CD4-positive, alpha-beta T cell treated with Interleukin-1 beta for 1 hour (primary cell): ENCODE measurements at places on chromosomes 7 and 10.

- DNase-seq = no peak
Measured at GRCh38 chr7:100963874-100964273, 5.5 kb upstream of the MUC12 start.

DNA sequence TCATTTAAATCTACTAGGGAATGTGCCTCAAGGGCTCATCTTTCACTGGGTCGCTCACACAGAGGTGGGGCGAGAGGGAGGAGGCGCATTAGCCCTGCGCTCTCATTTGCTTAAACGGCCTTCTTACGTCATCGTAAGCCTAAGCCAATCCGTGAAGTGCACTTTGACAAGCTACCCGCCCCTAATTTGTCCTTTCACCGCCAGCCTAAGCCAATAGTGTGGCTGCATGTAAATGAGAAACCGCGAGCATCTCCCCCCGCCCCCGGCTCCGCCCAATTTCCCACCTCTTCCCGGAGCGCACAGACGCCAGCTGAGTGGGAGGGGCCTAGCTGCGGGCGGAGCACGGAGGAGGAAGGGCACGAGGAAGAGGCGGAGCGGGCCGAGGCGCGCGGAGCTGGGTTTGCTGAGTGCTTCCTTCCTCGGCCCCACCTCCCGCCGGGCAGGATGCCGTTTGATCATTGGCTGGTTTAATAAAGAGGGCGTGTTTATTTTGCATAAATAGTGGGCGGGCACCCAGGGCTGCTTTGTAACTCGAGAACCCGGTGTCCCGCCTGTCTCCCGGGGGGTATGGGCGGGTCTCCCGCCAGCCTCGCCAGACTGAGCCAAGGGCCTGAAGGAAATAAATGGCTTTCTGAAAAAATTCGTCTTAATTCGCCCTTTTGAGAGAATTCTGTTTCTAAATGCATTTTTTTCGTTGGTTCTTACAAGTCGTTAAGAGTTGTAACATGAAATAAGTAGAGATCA lies 289.6 kb upstream of the NFE2L3 start:
- peak; percentile 86 for DNase-seq

GRCh38 chr7:44858161-44858560 lies 10.3 kb upstream of the H2AZ2 start:
- DNase-seq = no peak

DNA sequence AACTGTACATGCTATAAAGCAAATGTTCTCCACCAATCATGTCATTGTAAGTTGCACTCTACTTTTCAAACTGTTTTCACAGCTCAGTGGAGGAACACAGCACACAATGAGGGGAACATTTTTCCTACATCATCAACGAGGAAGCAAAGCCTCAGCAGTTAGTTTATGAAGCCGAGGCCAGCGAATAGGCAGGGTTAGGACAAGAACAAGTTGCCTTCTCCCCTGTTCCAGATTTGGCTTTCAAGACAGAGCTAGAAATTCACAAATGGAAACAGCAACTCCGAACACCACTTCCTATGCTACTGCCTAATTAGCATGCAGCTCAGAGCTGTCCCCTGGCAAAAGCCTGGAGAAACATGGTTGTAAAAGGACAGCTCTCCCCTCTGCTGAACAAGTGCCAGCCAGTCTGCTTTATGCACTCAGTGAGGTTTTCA lies 19.8 kb downstream of the ITGB8 start:
- DNase-seq = no peak

DNA sequence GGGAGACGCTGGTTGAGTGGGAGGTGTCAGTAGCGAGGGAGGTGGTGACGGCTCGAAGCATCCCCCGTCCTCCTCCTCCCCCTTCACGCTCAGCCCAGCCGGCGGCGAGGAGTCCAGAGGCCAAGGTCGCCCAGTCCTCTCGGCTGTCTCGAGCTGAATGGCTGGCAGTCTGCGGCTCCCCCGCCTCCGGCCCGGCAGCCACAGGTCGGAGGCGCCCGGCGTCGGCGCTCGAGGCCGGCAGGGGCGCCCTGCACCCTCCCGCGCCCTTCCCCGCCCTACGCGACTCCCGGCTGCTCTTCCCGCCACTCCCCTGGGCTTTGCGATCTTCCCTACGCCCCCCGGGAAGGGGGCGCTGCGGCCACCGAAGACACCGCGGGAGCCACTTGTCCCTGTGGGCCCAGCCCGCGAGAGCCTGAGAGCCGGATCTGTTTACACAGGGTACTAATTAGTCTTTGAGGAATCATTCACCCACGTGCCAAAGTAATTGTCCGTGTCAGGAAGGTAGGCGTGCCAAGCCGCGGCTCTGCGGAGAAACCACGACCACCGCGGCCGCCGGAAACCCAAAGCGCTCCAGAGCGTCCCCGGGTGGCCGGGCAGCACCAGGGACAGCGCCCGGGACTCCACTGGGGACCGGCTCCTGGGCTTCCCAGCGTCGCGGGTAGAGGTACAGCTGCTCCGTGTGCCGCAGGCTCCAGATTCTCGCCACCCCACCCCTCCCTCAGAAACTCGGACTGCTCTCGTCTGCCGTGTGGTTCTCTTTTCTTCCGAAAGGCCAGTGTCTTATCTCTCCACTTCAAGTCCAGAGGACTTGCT lies at the start of gene NXPH1:
Gene NXPH1, plus strand, starts transcription at position 133 of the 813 bp plus-strand sequence.
- DNase-seq = no peak

DNA sequence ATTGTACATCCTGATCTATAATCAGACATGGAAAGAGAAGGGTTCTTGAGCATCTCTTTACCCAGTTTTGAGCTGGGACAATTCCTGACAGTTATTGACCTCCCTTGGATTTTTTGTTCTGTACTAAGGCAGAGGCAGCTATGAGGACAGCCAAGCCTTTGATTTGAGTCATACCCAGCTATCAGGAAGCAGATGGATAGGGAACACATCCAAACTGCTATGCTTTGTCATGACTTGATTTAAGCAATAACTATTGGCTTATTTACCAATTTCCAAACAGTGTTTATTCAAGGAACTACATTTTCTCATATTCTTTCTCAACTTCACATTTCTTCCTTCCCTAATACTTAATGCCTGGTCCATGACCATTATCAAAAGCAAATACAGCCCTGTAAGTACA lies 396.4 kb upstream of the STEAP1 start:
- no peak for DNase-seq

DNA sequence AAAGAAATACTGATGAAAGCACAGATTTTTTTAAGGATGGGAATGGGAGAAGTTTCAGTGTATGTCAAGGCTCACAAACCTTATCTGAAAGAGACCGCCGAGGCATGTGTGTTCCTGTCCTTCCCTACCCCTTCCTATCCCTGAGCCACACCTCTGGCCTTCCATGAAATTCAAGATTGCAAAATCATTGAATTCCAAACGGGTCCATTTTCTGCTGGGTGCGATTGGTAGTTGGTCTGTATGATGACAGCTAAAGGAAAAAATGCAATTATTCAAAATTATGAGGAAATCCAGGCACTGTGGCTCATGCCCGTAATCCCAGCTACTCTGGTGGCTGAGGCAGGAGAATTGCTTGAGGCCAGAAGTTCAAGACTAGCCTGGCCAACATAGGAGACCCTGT lies 170.1 kb downstream of the ARHGAP12 start:
- DNase-seq = no peak

DNA sequence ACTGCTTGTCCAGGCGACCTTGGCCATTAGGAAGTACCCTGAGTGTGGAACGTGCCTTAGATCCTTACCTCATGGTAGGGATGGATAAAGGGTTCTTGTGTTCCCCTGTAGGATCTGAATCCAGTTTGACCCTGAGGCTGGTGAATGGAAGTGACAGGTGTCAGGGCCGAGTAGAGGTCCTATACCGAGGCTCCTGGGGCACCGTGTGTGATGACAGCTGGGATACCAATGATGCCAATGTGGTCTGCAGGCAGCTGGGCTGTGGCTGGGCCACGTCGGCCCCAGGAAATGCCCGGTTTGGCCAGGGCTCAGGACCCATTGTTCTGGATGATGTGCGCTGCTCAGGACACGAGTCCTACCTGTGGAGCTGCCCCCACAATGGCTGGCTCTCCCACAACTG lies 31.6 kb downstream of the DMBT1 start:
- no peak for DNase-seq

DNA sequence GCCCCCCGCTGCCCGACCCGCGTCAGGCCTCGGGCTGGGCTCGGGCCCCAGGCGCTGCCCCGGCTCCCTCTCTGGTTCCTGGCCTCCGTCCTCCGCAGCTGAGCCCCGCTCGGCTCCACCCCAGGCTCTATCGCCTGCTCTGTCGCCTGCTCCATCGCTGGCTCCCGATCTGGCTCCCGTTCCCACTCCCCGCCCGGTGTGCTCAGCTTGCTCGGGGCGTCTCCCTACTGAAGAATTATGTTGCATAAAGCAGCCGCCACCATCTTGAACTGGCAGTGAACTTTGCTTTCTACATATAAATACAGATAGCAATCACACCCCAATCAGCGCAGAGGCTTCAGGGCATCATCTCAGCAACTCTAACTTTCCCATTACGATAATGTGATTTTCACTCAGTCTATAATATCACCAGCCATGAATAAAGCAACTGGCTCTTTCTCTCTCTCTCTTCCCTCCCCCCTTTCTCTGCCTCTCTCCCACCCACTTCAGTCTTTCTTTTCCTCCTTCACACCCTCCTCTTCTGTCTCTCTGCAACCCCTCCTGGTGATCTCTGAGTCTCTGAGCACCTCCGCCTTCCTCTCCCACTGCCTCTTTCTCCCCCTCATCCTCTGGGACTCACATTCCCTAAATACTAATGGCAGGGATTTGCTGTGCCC lies 43.3 kb upstream of the BTRC start:
- DNase-seq = no peak

GRCh38 chr7:125127304-125127703 lies 197.7 kb upstream of the POT1 start:
- DNase-seq = no peak

- peak; percentile 86 for DNase-seq
Measured at GRCh38 chr10:17023386-17024298, 106.0 kb downstream of the CUBN start.

DNA sequence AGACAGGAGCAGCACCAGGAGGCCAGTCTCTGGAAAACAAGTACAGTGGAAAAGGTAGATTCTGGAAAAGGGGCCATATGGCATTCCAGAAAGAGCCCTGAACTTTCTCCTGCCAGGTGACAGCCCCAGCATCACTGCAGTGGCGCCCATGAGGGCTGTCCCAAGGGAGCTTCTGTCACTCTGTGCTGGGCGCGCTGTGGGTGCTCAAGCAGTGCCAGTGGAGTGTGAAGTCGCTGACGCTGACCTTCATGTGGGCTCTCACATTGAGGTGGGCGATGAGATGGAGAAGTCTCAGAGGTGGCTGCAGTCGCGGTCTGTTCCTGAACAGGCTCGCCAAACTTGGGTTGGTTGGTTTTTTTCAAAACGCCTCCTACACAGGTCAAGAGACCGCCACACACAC lies 38.2 kb downstream of the FKBP6 start:
- no peak for DNase-seq

DNA sequence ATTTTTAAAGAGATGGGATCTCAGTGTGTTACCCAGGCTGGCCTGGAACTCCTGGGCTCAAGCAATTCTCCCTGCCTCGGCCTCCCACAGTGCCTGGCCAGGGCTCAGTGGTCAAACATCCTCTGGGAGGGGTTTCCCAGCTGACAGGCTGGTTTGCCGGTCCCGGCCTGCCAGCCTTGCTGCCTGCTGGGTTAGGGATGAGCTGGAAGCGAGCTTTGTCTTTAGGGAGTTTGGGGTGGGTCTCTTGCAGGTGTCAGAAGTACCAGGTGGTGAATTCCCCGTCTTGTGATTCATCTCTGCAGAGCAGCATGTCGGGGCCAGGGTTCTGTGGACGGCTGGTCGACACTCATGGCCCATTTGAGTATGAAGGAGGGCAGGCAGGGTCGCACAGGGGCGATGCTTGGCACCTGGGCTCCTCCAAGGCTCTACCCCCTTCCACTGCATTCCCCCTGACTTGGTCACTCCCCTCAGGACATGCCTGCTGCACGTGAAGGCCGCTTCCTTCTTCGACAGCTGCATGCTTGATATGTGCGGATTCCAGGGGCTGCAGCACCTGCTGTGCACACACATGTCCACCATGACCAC lies 30.3 kb downstream of the ZAN start:
- DNase-seq = no peak

DNA sequence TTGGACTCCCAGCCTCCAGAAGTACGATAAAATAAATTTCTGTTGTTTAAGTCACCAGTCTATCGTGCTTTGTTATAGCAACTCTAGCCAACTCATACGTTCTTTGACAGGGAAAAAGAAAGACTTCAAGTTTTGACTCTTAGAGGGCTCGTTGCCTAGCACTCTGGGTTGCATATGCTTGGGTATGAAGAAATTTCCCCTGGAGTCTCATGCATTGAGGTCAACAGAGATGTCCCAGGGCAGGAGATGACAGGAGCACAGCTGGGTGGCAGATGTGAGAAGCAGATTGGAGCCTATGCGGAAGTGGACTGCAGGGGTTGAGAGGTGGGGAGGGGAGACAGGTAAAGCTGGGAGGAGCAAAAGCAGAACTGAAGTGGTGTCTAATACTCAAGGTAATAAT lies 63.3 kb upstream of the JAZF1 start:
- no peak for DNase-seq

DNA sequence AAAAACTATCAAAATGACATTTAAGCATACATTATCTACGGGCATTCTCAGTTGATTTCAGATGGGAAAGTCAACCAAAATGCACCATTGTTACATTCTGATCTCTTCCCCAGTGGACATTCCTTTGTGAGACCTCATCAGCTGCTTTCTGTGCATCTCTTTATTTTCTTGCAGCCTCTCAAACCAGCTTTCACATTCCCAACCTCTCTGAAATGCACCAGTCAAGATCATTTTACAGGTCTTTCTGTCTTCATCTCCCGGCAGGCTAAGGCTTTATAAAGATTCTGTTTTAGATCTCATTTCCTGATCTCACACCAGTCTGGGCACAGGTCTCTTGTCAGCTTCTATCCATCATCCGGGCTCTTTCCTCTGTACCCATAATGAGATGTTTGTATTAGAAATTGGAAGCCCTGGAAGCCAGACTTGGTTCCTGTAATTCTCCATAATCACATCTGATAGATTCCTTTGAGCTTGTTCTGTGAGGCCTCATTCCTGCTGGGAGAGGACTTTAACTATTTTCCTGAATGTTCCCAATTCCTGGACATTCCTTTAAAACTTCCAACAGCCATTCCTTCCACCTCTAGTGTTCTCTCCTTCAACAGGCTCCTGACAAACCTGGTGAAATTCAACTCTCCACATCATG lies 44.3 kb upstream of the ARL4A start:
- DNase-seq = no peak

GRCh38 chr10:83897626-83898025 lies 241.7 kb upstream of the GHITM start:
- no peak for DNase-seq

DNA sequence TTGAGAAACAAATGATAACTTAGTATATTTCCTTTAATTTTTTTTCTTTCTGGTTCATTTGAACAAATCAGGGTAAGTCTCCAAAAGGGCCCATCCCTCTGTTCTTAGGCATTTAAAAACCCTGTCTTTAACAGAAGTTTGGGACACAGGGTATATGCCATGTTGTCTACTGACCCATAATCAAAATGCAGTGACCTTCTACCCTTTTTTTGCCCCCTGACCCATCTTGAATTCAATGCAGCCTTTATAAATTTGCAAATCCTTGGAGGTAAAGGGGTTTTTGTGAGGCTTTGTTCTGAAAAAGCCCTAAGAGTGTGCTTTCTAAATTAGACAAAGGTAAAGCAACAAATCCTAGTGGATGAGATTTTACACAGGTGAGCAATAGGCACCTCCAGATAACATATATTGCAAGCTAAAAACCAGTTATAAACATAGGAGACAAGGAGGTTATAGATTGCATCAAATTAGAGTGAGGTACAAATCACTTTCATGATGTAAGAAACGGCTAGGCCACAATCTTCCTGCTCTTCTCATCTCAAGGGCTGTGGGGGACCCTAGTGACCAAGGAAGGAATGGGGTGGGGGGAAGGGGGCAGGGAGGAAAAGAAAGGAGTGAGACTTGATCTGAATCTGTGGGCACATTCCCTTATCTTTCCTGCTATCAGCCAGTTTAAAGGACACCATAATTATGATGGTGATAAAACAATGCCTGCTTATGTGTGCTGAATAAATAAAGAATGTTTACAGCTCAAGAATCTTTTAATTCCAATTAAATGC lies 2.7 kb downstream of the SKIDA1 start:
- DNase-seq = no peak
